ENCODE measurements at places on chromosomes 5 and 9. TPM values are rescaled to one million over a fixed set of nuclear protein-coding genes. Genes with fewer than 3 reads are reported as not detected.

GPRIN1 gene
- polyA plus RNA-seq, result 0.13 TPM

NR2F1-AS1 gene
- polyA plus RNA-seq, result not detected

- no peak for DNase-seq
These were observed 1.4 kb downstream of the PHF24 start for GRCh38 chr9:34959461-34959860.

DNA sequence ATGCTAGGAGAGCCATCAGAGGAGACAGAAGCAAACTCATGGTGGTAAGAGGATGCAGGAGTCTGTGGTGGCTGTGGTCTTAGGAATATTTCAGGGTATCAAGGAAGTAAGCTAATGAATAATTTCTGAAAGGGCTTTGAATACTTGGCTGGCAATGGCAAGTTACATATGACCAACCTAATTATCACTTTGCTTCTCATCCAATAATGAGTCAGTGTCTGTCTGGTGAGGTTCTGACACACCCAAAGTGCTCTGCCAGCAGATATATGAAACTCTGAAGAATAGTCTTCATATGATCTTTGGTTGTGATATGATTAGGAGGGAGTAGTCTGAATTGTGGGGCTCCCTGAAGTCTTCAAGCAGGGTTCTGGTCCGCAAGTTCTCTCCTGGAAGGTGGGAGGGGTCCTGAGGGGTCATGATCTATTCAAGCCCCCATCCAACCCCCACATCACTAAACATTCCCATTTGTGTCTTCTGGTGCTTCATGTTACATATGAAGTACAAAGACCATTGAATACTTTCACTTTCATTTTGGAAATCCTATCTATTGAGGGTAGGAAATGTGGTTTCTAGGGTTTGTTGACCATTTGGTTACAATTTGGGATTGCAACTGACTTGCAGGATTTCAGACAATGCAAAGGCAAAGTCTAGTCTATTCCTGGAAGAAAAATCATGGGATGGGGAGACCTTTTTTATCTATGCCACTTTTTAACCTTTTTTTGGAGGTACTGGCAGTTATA, 199.9 kb upstream of the CDKN2B start:
- peak; percentile 8 for DNase-seq

GRCh38 chr5:156186760-156187159, 140.2 kb upstream of the SGCD start:
- no peak for DNase-seq

GRCh38 chr5:174425964-174426290, 298.5 kb upstream of the MSX2 start:
- DNase-seq, result no peak

GRCh38 chr9:91817493-91818224, 132.4 kb downstream of the ROR2 start:
- no peak for DNase-seq

DNA sequence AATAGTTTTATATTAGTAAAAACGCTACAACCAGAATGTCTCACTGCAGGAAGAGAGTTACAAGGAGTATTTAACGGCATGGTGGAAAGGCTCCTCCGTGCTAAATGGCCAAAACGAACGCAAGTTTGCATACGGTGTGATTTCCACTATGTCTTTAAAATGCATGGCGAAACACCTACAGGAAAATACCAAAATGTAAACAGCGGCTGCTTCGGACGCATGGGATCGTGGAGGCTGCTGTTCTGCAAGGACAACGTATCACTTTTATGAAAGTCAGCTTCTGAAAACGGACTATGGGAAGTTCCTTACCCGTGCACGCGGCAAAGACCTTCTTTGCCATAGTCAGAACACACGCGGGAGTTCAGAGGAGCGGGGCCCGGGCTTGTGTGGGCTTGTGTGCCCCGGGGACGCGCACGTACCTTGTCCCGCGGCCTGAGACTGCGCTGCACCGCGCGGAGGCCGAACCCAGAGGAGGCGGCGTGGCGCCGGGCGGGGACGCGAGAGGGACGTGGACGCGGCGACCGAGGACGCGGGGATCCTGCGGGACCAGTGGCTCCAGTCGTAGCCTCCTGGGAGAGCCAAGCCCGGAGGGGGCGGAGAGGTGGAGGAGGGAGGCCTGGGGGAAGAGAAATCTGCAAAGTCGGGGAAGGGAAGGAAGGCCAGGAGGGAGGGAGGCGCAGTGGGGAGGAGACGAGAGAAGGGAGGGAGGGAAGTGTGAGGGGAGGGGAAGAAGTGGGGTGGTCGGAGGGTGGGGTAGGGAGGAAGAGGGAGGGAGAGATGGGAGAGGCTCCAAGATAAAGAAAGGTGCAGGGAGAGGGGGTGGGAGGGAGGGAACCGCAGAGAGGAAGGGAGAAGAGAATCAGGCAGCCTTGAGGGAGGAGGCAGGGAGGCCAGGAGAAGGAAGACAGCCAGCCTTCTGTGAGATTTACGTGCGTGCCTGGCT, at the start of gene CMBL:
Gene CMBL (minus strand): TSS at position 697 of the 943 bp plus-strand sequence. CDS start 17,140 bp downstream, outside the sequence.
- DNase-seq, result peak; percentile 25

DNA sequence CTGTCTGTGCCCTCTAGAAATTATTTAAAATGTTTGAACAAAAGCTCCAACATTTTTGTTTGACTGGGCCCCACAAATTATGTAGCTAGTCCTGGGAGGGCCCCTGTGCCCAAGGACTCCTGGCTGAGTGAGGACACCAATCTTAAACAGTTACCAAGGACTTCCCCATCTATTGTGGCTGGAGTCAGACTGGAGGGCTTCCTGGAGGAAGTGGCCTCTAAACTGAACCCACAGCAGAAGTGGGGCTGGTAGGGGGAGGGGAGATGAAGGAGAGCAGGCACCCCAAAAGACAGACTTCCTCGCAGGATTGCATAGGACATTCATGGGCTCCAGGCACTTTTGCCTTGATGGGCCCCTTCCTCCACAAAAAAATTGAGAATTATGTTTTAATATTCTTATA, 8.1 kb downstream of the ADAMTS13 start:
- DNase-seq, result no peak

DNA sequence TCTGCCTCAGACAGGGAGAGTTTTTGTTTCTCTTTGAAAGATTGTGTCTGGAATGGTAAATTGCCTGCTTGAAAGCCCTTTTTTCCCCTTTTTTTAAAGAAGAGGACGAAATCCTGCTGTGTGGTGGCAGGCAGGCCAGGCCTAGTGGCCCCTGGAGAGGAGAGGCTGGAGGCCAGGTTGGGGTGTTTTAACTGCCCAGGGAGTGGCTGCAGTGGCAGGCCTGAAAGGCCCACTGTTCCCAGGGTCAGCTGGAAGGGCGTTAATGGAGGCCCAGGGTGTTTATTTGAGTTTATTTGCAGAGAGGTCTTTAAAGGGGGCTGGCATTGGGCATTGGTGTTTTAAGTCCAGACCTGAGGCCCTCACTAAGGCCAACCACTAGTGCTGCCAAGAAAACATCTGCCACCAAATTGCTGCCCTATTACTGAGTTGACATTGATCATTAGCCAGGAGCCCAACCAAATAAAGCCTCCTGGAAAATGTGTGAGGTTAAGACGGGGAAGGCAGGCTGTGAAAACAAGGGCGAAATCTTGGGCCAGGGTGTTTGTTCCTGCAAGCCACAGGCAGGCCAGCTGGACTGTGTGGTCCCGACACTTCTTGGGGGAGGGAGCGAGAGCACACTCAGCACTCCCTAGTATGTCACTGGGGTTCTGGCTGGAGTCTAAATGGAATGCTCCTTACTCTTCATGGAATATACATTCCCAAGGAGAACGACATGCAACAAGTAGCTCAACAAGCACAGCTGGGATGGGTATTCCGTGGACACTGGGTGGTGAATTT, 5.0 kb downstream of the JADE2 start:
- no peak for DNase-seq
